ENCODE measurements at places on chromosomes 3 and 15.

DNA sequence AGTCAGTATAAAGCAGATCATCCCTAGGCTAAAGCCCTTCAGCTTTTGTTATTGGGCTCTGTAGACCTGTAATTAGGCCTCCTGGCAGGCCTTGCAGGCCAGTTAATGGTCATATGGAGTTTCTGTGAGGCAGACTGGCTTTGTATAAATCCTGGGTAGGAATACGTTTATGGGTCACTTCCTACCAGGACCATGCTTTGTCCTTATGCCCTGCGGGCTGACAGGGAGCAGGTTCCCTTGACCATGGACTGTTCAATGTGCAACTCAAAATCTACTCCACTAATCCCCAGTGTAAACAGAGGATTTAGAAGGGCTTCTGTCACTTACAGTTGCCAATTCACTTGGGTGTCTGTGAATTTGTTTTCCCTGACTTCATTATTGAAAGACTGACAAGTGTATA is 202.7 kb upstream of the MLF1 start:
- DNase-seq = no peak

GRCh38 chr3:99724276-99724675 is 85.9 kb downstream of the COL8A1 start:
- DNase-seq = no peak

GRCh38 chr3:129218742-129219141 is 30.7 kb upstream of the COPG1 start:
- no peak for DNase-seq

- no peak for DNase-seq
These were observed 61.3 kb downstream of the DMXL2 start for GRCh38 chr15:51561271-51561670.

DNA sequence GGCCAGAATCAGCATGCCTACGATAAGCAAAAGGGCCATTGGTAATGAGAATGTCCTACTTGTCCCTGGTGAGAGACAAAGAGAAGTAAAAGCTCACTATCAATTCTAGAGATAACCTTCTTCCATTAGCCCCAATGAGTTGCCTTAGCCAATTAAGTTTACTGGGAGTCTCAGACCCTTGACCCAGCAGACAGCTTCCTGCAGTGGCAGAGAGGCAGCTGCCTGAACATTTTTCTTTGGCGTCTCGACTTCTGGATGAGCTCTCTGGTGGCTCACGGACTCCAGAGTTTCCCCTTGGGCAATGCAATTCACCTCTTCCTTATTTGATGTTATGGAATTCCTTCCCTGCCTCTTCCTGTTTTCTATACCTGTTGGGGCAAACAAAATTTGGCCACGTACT is 1034.4 kb downstream of the NAALADL2 start:
- DNase-seq = no peak

- DNase-seq = no peak
These were observed 5.4 kb downstream of the TGFBR2 start for GRCh38 chr3:30611613-30612436.

DNA sequence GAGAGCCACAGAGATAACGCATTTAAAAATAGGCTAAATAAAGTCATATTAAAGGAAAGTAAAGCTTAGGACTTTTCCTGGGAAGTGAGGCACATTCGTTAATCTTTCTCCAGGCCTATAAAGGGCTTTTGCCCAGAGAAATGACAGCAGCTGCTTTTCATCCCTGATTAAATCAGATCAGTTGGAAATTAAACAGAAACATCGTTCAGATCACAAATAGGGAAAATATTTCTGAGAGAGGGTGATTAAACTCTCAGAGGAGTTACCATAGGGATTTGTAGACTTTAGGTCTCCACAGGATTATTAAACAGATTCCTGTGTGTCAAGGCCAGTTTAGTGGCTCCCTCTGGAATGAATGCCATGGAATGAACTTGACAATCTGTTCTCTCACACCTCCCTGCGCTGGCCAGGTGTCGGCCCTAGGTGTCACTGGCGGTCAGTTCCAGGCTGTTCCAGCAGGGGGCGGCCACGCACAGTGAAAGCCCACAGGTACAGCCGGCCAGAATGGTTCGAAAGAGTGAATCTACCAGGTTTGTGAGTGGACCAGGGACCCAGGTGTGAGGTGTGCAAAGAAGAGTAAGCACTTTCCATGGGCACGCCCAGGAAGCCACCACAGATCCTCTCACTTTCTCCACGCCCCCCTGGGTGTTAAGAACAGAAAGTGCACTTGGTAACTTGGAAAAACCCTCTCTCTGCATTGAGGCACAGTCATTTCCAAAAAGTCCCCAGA is 253.0 kb upstream of the RASGRP1 start:
- DNase-seq = peak; percentile 86

DNA sequence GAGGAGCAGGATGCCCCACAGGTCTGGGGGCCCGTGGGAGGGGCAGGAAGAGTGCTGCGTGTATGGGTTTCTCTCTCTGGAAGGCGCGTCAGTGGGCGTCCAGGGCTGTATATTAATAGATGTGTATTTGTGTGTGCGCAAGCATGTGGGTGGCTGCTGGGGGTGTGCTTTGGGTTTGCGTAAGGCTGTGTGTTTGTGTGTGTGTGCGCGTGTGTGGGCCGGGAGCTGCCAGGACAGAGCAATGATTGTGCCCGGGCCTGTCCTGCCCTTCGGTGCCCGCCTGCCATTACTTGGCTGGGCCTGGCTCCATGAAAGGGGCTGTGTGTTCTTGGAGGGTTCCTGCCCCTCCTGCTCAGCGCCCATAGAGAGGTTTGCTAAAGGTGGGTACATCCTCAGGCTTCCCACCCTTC is 16.3 kb downstream of the CSPG4 start:
- no peak for DNase-seq

GRCh38 chr3:57155310-57155643 is 9.9 kb downstream of the IL17RD start:
- DNase-seq = no peak

- no peak for DNase-seq
These were observed 78.6 kb downstream of the WDR49 start for GRCh38 chr3:167575000-167575600.

DNA sequence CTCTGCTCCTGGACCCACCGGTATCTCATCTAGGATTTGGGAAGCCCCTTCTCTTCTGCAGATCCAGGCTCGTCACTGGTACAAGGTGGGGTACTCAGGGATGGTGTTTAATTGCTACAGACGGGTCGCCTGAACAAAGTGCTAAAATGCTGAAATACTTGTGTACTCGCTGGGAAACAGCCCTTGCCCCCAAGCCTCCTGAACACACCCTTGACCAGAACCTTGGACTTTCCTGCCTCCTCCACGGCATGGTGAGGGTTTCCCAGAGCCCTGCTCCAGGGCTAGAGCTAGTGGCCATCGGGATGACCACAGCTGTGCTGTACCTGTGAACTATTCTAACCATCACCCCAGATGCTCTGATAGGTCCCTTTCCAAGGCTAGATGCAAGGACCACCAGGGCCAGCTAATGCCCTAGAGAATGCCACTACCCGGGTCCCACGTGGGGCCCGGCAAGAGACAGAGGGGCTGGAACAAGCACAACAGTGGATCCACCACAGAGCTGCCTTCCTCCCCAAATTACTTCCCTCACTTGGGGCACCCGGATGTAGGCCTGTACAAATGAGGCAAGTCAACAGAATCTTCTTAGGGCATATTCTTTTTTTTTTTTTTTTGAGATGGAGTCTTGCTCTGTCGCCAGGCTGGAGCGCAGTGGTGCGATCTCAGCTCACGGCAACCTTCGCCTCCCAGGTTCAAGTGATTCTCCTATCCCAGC is 267.3 kb downstream of the FOXP1 start:
- no peak for DNase-seq

DNA sequence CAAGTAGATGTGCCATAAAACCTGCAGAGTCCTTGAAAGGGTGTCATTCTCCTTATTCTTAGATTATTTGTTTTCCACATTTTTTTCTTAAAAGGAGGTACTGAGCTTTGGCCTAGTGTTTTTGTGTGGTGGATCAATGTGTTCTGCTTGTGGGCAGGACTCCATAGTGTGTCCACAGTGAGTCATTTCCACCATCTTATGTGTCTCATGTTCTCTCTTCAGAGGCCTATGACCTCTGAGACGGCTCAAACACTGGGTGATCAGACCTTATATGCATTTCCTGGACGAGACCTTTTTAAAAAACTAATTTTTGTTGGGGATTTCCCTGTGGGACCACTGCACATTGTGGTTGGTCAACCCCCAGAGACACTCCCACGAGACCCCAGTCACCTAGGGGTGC is 93.4 kb downstream of the CHCHD4 start:
- DNase-seq = no peak

GRCh38 chr3:176814285-176814684 is 383.0 kb downstream of the TBL1XR1 start:
- DNase-seq = peak; percentile 30

DNA sequence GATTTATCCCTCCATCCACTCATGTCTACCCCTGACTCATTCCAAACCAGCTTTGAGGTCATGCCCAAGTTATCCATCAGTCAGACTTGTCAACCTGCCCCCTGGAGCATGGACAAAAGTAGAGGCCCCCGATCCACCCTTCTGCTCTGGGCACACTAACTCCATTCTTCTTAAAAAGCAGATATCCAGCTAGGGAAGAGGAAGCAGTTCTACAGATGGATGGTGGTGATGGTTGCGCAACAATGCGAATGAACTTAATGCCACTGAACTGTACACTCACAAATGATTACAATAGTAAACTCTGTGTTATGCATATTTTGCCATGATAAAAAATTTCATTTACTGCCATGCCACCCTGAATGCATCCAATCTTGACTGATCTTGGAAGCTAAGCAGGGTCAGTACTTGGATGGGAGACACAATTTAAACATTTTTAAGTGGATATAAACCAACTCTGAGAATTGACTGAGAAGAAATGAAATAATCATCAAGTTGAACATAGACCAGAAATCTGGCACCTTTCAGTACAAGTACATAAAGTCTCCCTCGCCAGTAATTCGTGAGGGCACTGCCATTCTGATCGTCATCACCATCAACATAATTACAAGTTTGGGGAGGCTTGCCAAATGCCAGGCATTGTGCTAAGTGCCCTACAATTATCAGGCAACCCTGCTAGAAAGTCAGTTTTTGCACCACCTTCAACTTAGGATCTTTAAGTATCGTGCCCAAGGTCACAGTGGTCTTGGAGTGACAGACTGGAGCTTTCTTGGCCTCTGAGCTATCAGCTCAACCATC is 124.8 kb downstream of the ATP10A start:
- DNase-seq = no peak

- no peak for DNase-seq
These were observed 18.6 kb downstream of the FAM174B start for GRCh38 chr15:92636908-92637481.

DNA sequence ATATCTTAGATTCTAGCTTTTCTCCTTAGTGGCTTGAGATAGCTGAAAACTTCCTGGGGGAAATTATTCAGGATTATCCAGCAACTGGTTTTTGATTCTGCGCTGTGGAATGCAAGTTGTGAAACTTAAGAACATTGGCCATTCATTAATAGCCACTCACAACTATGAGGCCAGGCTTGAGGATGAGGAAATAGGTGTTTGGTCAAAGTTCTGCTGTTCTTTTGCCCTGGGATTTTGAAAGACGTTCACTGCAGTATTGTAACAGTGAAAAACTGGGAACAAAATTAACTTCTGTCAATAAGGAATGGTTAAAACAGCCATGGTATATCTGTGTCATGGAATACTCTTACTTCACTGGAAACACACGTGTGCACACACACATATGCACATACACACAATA is 44.1 kb downstream of the CTXND1 start:
- no peak for DNase-seq

GRCh38 chr15:82043796-82044372 is 1.9 kb downstream of the MEX3B start:
- no peak for DNase-seq

- no peak for DNase-seq
These were observed 309.8 kb upstream of the LRRC3B start for GRCh38 chr3:26312816-26313215.

- no peak for DNase-seq
These were observed 6.7 kb downstream of the CCDC9B start for GRCh38 chr15:40333922-40334492.

GRCh38 chr15:40821195-40821594 is 7.3 kb downstream of the PPP1R14D start:
- DNase-seq = no peak

GRCh38 chr3:195129644-195130492 is 141.1 kb downstream of the XXYLT1 start:
- DNase-seq = peak; percentile 54

Measured in stimulated activated naive CD8-positive, alpha-beta T cell treated with anti-CD3 and anti-CD28 coated beads, Interleukin-15, Interleukin-2, amounts not matched to agents 100 U/mL and 50 U/mL, for 24 hours (primary cell).